ENCODE measurements at places on chromosomes 7 and 10. TPM values are rescaled to one million over a fixed set of nuclear protein-coding genes. Genes with fewer than 3 reads are reported as not detected.

The GPNMB gene
- not detected for total RNA-seq

The NXPH1 gene
- 0.95 TPM for total RNA-seq

The CALML3 gene
- total RNA-seq: not detected

The UFSP1 gene
- 16.0 TPM for total RNA-seq

The ZNF727 gene
- total RNA-seq: not detected

The NODAL gene
- total RNA-seq: 0.25 TPM

The LIPM gene
- total RNA-seq: not detected

The EVX1 gene
- total RNA-seq: not detected

The ITGA8 gene
- total RNA-seq: 1.6 TPM

The NEURL1 gene
- total RNA-seq: 2.7 TPM

The TSPAN12 gene
- total RNA-seq: 3.7 TPM

The ANKRD1 gene
- 39.1 TPM for total RNA-seq

The PIK3AP1 gene
- total RNA-seq: 2.0 TPM

The SLC26A5 gene
- total RNA-seq: 0.15 TPM

GRCh38 chr7:128082431-128082830, 51.2 kb upstream of the LRRC4 start:
- H3K4me3 ChIP-seq: no peak overlapping the region
- H3K4me1 ChIP-seq: no peaks in the 10 kb centered on the region
- no peaks in the 10 kb centered on the region for H3K27me3 ChIP-seq
- no peaks in the 10 kb centered on the region for H3K36me3 ChIP-seq
- no peak overlapping the region for H3K27ac ChIP-seq
- DNase-seq: no peak

DNA sequence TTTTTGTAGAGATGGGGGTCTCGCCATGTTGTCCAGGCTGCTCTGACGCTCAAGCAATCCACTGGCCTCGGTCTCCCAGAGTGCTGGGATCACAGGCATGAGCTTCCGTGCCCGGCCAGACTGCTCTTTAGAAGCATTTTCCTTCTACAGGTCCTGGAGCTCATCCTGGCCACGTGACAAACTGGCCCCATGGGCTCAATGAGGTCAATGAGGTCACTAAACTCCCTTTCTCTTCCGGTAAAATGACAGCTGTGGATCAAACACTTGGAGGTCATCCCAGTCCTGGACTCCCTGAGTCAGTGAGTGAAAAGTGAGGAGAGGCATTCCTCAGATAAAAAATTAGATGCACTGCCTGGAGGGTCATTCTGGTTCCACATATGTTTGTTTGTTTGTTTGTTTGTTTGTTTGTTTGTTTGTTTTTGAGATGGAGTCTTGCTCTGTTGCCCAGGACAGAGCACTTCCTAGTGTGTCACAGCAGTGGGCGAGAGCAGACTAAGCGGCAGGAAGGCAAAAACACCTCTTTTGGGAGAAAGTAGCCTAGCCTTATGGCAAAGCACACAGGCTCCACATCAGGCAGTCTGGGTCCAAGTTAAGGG, 134.9 kb downstream of the TNS3 start:
- no peak overlapping the region for H3K4me3 ChIP-seq
- H3K27ac ChIP-seq: no peak overlapping the region
- no peak for DNase-seq
- H3K4me1 ChIP-seq: peaks cover 6% of the 10 kb centered on the region

GRCh38 chr7:46454816-46455215, 533.7 kb upstream of the IGFBP3 start:
- H3K27me3 ChIP-seq: no peaks in the 10 kb centered on the region
- H3K36me3 ChIP-seq: no peaks in the 10 kb centered on the region
- no peak overlapping the region for H3K27ac ChIP-seq
- no peak overlapping the region for H3K4me3 ChIP-seq

DNA sequence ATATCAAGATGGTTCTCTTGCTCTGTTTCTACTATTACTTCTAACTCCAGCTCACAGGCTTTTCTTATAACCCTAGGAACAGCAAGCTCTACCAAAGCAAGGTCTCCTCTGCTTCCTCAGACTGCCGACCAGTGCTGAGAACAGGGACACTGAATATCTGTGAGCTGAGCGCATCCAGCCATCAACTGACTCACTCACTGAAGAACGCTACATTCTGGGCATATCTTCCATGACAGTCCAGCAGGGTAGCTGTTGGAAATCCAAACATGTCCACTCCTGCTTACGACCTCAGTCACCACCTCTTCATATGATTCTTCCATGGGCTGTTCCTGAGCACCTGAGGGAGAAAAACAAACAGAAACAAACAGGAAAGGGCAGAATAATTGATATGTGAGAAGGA, 2.8 kb downstream of the ZNF32 start:
- no peaks in the 10 kb centered on the region for H3K4me1 ChIP-seq
- no peak overlapping the region for H3K27ac ChIP-seq
- DNase-seq: no peak

DNA sequence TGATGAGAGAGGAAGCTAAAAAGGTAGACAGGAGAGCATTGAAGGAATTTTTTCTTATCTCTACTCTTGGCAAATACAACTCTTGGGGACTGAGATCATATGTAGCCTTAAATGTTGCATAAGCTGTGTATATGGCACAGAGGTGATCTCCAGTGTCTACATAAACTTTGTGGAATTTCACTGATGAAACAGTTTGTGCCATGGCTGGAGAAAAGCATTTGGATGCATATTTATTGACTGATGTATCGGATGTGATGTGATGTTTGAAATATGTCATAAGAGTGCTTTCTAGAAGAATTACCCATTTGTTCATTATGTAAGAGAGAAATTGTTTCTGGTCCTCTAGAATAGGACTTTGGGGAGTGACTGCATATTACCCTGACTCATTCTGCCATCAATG, 244.9 kb upstream of the LRRTM3 start:
- H3K4me1 ChIP-seq: no peaks in the 10 kb centered on the region
- no peak overlapping the region for H3K27ac ChIP-seq
- DNase-seq: no peak
- no peaks in the 10 kb centered on the region for H3K27me3 ChIP-seq

GRCh38 chr7:30858576-30858975, 53.1 kb upstream of the AQP1 start:
- no peak overlapping the region for H3K4me3 ChIP-seq
- no peaks in the 10 kb centered on the region for H3K27me3 ChIP-seq
- no peak overlapping the region for H3K27ac ChIP-seq
- DNase-seq: no peak
- H3K4me1 ChIP-seq: no peaks in the 10 kb centered on the region
- no peaks in the 10 kb centered on the region for H3K36me3 ChIP-seq

DNA sequence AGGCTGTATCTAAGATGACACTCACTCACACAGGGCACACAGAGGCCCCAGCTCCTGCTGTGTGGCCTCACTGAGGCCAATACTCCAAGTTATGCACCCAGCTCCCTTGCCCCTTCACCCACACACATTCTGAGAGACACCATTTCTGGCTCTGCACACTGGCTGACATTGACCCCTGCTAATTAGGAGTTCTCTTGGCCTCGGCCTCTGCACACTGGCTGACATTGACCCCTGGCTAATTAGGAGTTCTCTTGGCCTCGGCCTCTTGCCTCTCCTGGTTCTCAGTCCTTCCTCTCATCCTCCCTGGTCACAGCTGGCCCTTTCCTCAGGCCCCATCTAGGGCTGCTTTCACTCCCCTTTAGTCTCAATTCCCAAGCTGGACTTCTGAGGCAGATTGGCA, 97.3 kb downstream of the GRID1 start:
- H3K4me3 ChIP-seq: no peak overlapping the region
- no peaks in the 10 kb centered on the region for H3K36me3 ChIP-seq

- no peaks in the 10 kb centered on the region for H3K27me3 ChIP-seq
- no peak overlapping the region for H3K4me3 ChIP-seq
- no peak for DNase-seq
- no peak overlapping the region for H3K27ac ChIP-seq
- H3K36me3 ChIP-seq: no peaks in the 10 kb centered on the region
- no peaks in the 10 kb centered on the region for H3K4me1 ChIP-seq
These were observed 362.5 kb downstream of the MALRD1 start for GRCh38 chr10:19411119-19411518.

- H3K4me3 ChIP-seq: no peak overlapping the region
- no peaks in the 10 kb centered on the region for H3K4me1 ChIP-seq
- peaks cover 20% of the 10 kb centered on the region for H3K36me3 ChIP-seq
- no peak for DNase-seq
- no peak overlapping the region for H3K27ac ChIP-seq
These were observed 12.0 kb downstream of the AKR1B1 start for GRCh38 chr7:134446923-134447322.

DNA sequence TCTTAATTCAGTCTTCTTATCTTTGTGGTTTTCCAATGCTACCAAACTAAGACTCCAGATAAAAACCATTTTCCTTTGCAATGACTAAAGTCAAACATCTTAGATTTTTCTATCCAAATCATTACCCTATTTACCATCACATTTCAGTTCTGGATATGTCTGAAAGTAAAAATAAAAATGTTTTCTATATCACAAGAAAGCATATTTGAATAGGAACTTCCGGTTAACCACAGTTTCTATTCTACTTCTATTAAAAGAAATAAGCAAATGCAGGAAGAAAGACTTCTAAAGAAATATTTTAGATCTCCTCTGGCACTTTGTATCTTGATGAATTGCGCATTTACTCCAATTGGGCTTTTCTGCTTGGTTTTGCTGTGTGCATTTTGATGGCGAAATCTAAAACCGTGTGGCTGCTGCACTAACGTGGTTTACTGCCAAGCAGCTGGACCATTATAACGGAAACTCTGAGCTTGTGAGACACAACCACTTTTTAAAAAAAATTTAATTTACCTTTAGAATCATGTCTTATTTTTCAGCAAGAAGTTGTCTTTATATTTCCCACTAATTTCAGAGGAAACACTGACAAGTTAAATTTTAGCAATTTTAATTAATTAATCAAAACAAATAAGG, 146.1 kb downstream of the VPS50 start:
- no peaks in the 10 kb centered on the region for H3K27me3 ChIP-seq
- H3K36me3 ChIP-seq: no peaks in the 10 kb centered on the region
- DNase-seq: no peak
- H3K4me3 ChIP-seq: no peak overlapping the region
- no peak overlapping the region for H3K27ac ChIP-seq

DNA sequence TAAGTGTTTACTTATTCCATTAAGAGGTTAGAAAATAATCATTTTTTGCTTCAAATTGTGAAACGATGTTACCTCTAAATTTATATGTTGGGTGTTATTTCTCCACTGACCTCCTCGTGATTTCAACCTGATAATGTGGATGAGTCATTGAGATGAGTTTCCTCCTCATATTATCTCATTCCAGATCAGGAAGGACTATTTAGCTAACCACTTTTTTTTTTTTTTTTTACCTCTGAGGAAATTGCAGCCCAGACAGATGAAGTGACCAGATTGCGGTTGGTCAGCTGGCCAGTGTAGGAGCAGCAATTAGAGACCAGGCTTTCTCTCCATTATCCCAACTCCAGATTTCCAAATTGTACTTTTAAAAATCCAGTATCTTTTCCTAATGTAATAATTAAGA, 248.7 kb downstream of the FZD1 start:
- H3K4me1 ChIP-seq: no peaks in the 10 kb centered on the region
- H3K27ac ChIP-seq: no peak overlapping the region
- no peaks in the 10 kb centered on the region for H3K27me3 ChIP-seq
- no peak for DNase-seq
- no peak overlapping the region for H3K4me3 ChIP-seq
- no peaks in the 10 kb centered on the region for H3K36me3 ChIP-seq

- H3K4me3 ChIP-seq: no peak overlapping the region
- no peaks in the 10 kb centered on the region for H3K27me3 ChIP-seq
- no peak for DNase-seq
- H3K27ac ChIP-seq: no peak overlapping the region
- no peaks in the 10 kb centered on the region for H3K36me3 ChIP-seq
These were observed 711.1 kb upstream of the SEMA3D start for GRCh38 chr7:85897967-85898366.

DNA sequence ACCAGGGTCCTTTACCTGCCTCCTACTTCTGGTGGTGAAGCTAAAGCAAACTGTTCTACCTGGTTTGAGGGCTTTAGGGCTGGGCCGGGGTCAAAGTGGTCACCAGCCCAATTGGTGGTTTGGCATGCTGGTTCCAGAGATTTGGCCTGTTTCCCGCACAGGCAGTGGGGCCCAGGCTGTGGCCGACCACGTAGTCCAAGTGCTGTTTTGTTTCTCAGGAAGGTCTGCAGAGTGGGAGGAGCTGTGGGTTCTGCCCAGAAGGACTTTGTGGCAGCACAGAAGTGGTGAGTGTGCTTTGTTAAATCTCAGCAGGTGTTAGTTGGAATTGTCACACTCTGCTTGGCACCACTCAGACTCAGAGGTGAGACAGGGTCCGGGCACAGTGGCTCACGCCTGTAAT, 85.8 kb downstream of the MKX start:
- no peaks in the 10 kb centered on the region for H3K27me3 ChIP-seq

GRCh38 chr7:103987451-103987850, 2.0 kb downstream of the RELN start:
- peaks cover 21% of the 10 kb centered on the region for H3K4me1 ChIP-seq
- H3K36me3 ChIP-seq: no peaks in the 10 kb centered on the region
- DNase-seq: no peak
- no peak overlapping the region for H3K27ac ChIP-seq

GRCh38 chr7:124552217-124552616, 213.4 kb downstream of the GPR37 start:
- H3K4me1 ChIP-seq: no peaks in the 10 kb centered on the region
- no peaks in the 10 kb centered on the region for H3K36me3 ChIP-seq
- H3K27me3 ChIP-seq: no peaks in the 10 kb centered on the region
- H3K4me3 ChIP-seq: no peak overlapping the region

GRCh38 chr7:121016966-121017365, 28.5 kb downstream of the CPED1 start:
- H3K27me3 ChIP-seq: no peaks in the 10 kb centered on the region
- H3K4me1 ChIP-seq: peaks cover 2% of the 10 kb centered on the region
- H3K4me3 ChIP-seq: no peak overlapping the region
- no peaks in the 10 kb centered on the region for H3K36me3 ChIP-seq

- peak overlapping the region; percentile 57 for H3K27ac ChIP-seq
- H3K36me3 ChIP-seq: no peaks in the 10 kb centered on the region
- no peak overlapping the region for H3K4me3 ChIP-seq
- no peaks in the 10 kb centered on the region for H3K27me3 ChIP-seq
- DNase-seq: no peak
- H3K4me1 ChIP-seq: peaks cover 24% of the 10 kb centered on the region
These were observed 186.2 kb downstream of the ELFN1 start for GRCh38 chr7:1856161-1856887.

DNA sequence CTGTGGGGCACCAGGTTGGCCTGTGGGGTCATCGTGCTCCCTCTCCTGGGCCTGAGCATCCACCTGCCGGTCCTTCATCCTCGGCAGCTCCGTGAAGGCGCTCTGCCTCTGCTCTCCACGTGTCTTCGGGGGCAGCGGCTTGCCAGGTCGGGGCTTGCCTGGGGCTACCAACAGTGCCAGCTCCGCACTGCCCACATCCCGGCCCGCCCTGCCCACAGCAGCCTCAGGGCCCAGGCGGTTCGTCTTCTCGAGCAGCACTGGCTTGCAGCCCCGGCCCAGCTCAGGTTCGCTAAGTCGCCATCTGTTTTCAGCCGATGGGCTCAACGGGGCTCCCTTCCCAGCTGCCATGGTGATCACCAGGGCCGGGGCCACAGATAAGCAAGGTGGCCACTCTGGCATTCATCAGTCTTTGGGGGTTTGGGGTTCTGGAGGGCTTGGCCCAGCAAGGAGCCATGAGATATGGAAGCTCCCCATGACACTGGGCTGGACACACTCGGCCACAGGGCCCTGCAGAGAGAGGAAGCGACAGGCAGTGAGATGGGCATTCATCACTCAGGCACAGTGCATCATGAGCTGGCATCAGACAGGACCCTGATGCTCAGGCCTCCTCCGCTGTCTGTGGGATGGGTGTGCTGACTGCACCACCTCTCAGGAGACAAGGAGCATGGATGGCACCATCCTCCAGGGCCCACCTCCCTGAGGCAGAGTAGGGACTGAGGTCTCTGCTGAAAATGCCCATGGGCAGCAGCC, 15.5 kb downstream of the ZNF488 start:
- no peaks in the 10 kb centered on the region for H3K27me3 ChIP-seq
- no peak for DNase-seq
- H3K27ac ChIP-seq: no peak overlapping the region

GRCh38 chr7:108497082-108497725, 28.7 kb downstream of the PNPLA8 start:
- H3K27ac ChIP-seq: no peak overlapping the region
- H3K4me3 ChIP-seq: no peak overlapping the region
- DNase-seq: peak; percentile 54
